ENCODE measurements at places on chromosomes 3 and 15. TPM values are rescaled to one million over a fixed set of nuclear protein-coding genes. Genes with fewer than 3 reads are reported as not detected.

Gene AQP9
- not detected for total RNA-seq

Gene NMNAT3
- 1.0 TPM for total RNA-seq

Gene DNAJB11
- 54.4 TPM for total RNA-seq

Gene GHSR
- not detected for total RNA-seq

Gene CPEB1
- 4.2 TPM for total RNA-seq

Gene AMOTL2
- 284 TPM for total RNA-seq

Gene GPR87
- not detected for total RNA-seq

Gene RETNLB
- total RNA-seq, result not detected

Gene STARD5
- total RNA-seq, result 30.1 TPM

Gene NME9
- total RNA-seq, result not detected
